ENCODE measurements at places on chromosomes 11 and 22.
A peak's percentile ranks its signal among the peaks of the same experiment; 100 is the strongest.

DNA sequence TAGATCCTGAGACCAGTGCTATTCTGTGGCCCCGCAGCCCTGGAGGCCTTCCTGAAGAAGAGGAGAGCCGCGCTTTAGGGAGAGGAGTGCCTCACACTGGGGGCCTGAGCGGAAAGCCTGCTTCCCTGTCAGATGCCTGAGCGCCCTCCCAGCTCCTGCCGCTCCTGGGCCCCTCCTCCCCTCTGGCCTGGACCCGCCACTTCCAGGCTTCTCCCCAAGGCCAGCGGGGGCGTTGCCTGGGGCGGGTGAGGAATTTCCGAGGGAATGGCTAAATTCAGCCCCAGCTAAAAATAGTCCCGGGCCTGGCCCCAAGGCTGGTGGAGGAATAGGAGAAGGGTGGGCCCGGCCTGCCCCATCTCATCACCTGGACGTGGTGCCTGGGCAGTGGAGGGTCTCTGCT is 15.4 kb downstream of the ARHGEF17 start:
- no peak for DNase-seq

GRCh38 chr11:7909585-7910285 is 21.3 kb downstream of the OR10A6 start:
- no peak for DNase-seq

DNA sequence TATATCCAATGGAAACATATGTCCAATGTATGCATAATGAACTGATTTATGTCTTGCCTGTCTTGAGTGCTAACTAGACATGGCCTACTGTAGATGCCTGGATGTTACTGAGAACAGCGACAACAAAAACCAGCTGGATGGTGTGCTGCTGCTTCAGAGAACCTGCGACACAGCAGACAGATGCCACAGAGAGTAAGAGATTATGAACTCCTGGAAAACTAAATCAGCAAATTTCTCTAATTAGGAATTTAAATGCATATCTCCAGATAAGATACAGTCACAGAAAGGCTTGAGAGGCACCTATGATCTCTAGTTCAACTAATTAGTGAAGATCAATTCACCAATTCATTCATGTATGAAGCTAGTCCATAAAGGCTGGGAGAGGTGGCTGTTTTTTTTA is 1508.0 kb upstream of the TENM4 start:
- DNase-seq, result no peak

GRCh38 chr11:35631891-35632290 is 13.6 kb downstream of the FJX1 start:
- no peak for DNase-seq

GRCh38 chr22:24290459-24290858 is 19.8 kb downstream of the SPECC1L start:
- no peak for DNase-seq

DNA sequence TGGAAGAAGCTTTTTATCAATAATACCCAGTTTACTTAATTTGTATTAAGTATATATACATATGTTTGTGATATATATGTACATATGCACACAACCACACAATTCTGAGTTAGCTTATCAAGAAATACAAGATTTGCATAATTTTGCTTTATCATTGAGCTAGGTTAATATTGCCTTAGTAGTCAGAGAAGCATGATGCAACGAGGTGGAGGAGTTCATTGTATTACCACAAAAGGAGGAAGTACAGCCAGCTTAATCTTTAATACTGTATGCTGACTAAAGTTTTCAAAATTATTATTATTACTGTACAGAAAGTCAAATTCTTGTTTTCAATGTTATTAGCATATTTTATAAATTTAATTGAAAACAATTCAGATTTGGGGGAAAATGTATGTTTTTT is 278.4 kb upstream of the PDGFD start:
- DNase-seq, result no peak

DNA sequence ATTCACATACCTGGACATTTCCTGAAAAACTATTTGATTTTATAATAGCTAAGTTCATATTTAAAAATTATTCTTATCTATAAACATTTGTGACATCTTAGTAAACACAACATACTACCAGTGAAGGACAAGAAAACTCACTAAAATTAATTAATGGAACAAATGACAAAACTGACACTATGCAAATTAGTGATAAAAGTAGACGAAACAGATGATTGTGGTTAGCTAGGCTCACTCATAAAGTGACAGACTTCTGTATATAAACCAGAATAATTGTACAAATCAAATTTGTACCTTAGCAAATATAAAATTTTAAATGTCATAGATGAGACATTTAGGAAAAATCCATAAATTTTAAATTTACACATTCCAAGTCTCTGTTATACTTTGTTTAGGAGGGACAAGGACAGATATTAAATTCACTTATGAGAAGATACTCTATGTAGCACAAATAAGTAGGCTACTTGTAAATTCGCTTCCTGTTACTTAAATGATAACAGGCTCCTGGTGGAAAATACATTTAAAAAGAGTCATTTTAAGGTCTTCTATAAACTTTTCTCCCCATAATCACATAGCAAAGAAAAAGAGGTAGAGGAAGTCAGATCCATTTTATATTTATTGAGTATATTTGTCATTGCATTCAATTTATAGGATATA is 81.2 kb downstream of the KIF18A start:
- no peak for DNase-seq

DNA sequence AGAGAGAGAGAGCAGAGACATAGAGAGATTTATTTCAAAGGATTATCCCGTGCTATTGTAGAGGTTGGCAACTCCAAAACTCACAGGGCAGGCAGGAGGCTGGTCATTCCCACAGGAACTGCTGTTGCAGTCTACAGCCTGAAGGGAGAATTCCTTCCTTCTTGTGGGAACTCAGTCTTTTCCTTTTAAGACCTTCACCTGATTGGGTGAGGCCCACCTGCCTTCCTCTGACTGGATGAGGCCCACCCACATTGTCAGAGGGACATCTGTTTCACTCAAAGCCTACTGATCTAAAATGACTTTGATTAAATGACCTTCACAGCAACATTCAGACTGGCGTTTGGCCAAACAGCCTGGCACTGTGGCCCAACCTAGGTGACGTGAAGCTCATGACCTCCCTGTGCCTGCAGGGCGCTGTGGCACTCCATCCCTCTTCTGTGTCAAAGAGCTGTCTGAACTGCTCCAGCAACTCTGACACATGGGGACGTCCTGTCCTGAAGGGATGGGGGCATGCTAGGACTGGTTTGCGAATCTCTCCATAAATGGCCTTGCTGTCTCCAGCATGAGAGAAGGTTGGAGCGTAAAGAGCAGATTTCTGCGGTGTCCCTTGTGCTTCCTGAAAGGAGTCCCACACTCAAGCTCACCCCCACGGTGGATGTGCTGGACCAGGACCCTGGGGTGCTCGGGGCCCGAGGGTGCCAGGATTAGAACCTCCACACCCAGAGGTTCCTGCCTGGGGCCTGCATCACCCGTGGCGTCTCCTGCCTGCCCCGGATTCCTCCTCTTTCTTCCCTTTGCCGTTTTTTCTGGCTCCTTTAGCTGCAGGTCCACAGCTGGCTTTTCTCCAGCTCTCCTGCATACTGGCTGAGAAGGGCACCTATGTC is 20.7 kb downstream of the KRTAP5-5 start:
- DNase-seq, result no peak

- DNase-seq, result no peak
Observed at GRCh38 chr11:10778217-10778970, 27.3 kb downstream of the CTR9 start.

GRCh38 chr11:3199537-3200295 is 18.9 kb downstream of the MRGPRG start:
- no peak for DNase-seq

DNA sequence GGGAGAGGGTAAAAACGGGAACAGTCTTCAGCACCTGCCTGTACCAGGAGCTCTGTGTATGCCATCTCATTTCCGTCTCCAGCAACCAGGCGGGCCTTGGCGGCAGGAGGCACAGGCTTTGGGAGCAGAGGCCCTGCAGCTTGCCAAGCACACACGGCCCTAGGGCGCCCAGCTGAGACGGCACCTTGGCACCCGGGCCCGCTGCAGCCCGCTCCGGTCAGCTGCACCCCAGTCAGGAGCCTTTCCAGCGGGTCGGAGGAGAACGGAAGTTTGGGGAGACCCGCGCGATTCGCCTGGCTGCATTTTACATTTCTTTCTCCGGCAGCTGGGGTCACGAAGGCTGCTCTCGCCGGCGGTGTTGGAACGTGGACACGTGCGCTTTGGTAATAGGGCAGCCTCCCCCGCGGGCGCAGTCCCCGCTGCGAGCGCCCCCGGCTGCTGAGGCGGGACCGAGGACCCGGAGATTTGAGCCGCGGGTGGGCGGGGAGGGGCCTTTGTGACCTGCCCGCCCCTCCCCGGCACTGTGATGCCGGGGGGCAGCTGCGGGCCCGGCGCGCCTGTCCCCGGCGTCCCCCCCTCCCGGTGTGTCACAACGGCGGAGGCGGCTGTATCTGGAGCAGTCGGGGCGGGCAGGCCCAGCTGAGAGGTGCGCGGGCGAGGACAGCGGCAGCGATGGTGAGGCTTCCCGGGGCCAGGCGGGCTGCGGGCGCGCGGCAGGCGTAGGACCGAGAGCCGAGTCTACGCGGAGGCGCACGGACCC is at the start of gene TUBA8:
Gene TUBA8 (plus strand): TSS at position 616 of the 760 bp plus-strand sequence. CDS start 57 bp downstream, at position 673.
- peak; percentile 19 for DNase-seq

GRCh38 chr11:22341588-22341931 is 3.4 kb downstream of the SLC17A6 start:
- no peak for DNase-seq

GRCh38 chr11:12865863-12866595 is 143.1 kb upstream of the RASSF10 start:
- DNase-seq, result no peak

GRCh38 chr11:106656646-106657045 is 361.6 kb downstream of the GUCY1A2 start:
- DNase-seq, result no peak

DNA sequence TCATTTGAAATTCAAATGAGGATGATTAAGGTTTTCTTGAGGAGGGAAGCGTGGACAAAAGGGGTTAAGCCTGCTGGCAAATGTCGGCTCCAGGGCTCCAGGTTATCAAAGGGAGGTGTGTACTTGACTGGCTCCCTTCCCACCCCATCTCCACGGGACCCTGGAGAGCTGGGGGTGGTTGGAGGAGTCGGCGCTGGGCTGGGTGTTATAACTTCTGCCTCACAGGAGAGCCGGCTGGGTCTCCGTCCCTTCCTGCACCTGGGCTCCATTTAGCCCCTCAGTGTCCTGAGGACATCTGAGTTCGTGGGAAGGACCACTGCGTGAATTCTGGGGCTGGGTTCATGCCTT is 15.6 kb downstream of the POU2F3 start:
- DNase-seq, result no peak

- DNase-seq, result peak; percentile 49
Observed at GRCh38 chr11:116879800-116880625, 42.6 kb upstream of the APOA1 start.

DNA sequence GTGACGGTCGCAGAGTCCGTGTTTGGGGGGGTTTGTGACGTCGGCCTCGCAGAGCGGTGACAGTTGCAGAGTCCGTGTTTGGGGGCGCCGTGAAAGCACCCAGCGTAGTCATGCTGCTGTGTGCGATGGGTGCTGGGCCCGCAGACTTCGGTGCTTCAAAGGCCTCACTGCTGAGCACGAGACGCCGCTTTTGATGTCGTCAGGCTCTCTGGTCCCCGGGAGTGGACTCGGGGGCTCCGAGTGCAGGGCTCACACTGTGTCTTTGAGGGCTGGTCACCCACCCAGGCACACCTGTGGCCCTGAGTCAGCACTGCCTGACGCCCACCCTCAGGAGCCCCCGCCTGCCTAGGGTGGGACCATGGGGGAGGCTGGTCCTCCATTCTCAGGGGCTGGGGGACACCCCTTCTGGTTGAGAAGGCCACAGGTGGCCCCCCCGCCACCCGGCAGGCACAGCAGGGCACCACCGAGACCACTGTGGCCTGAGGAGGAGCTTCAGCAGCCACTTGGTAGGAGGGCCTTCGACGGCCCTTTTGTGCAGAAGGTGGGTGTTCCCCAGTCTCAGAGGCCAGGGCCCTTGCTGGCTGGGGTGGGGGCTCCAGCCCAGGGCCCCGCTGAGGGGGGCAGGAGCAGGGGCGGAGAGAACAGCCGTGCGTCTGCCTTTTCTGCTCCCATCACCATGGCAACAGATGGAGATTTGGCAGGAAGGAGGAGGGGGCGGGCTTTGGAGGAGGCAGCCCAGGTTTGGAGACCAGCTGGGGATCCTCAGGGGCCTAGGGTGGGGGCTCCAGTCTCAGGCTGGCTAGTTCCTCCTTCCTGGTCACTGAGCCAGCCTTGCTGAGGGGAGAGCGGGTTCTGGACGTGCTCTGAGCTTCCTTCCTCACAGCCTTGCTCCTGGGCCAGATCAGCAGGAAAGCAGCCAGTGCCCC is 20.9 kb downstream of the BRSK2 start:
- DNase-seq, result no peak

- no peak for DNase-seq
Observed at GRCh38 chr22:33109514-33110430, 51.6 kb upstream of the SYN3 start.

- DNase-seq, result no peak
Observed at GRCh38 chr22:33835265-33835664, 85.0 kb downstream of the LARGE1 start.

GRCh38 chr11:47536915-47537314 is 16.0 kb downstream of the CELF1 start:
- DNase-seq, result no peak

GRCh38 chr11:34340653-34341052 is 17.2 kb downstream of the ABTB2 start:
- no peak for DNase-seq

DNA sequence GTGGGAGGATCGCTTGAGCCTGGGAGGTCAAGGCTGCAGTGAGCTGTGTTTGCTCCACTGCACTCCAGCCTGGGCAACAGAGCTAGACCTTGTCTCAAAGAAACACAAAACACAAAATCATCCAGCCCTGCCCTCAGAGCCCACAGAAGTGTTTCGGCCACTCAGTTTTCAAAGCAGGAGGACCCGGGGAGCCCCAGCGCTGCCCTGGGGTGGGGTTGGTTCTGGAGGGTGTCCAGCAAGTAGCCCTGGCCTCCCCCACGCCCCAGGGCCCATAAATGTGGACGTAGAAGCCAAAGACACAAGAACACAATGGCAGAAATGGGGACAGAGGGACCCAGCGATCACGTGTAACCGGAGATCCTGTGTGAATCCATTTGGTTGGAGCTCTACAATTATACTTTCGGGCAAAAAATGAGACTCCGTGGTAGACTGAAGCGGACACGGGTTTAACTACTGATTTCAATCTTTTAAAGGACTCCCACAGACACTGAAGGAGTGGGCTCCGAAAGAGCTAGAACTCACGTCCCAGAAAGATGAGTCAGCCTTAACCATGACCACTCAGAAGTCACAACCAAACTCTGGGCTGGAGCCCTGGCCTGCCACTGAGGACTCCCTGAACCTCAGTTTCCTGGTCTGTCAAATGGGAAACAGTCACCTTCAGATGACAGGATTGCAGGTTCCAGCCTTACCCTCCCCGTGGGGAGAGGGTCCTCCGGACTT is 9.0 kb upstream of the CYTH4 start:
- no peak for DNase-seq

DNA sequence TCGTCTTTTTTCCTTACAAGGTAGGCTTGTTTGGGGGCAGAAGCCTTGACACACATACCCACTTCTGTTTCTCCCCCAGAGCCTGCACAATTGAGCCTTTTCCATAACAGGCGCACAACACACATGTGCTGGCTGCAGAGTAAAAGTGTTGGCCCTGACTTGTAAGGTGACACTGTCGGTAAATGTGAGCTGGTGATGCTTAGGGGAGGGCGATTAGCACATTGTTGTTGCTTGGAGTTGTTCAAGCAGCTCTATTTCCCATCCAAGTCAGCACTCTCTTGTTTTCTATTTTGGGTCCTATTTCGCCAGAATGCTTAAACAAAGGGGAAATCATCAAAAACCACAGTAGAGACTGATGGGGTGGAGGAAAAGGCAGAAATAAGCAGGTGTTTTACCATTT is 51.9 kb upstream of the PTPRJ start:
- no peak for DNase-seq

All from RWPE1 (cell line).